ENCODE measurements at places on chromosomes 1 and 21. TPM values are rescaled to one million over a fixed set of nuclear protein-coding genes. Genes with fewer than 3 reads are reported as not detected.

DNA sequence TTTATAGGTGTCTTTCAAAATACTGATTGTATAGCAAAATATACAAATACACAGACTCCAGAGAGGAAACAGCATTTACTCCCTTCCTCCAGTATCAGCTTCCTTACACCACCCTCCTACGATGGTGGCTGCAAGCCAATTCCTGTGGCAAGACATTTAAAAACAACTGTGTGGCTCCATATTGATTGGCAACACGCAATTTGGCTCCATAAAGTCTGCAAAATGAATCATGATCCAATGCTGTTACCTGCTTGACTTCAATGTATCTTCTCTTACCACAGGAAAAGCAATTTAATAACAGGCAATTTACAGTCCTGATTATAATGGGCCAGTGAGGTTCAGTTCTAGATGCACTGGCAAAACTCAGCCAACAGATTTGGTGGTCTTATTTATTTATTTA is 19.7 kb upstream of the ATP6V1G3 start:
- no peaks in the 10 kb centered on the region for H3K36me3 ChIP-seq
- no peak overlapping the region for H3K27ac ChIP-seq
- peaks cover 29% of the 10 kb centered on the region for H3K4me1 ChIP-seq
- no peak overlapping the region for H3K4me3 ChIP-seq
- H3K27me3 ChIP-seq = no peaks in the 10 kb centered on the region
- no peak for DNase-seq

DNA sequence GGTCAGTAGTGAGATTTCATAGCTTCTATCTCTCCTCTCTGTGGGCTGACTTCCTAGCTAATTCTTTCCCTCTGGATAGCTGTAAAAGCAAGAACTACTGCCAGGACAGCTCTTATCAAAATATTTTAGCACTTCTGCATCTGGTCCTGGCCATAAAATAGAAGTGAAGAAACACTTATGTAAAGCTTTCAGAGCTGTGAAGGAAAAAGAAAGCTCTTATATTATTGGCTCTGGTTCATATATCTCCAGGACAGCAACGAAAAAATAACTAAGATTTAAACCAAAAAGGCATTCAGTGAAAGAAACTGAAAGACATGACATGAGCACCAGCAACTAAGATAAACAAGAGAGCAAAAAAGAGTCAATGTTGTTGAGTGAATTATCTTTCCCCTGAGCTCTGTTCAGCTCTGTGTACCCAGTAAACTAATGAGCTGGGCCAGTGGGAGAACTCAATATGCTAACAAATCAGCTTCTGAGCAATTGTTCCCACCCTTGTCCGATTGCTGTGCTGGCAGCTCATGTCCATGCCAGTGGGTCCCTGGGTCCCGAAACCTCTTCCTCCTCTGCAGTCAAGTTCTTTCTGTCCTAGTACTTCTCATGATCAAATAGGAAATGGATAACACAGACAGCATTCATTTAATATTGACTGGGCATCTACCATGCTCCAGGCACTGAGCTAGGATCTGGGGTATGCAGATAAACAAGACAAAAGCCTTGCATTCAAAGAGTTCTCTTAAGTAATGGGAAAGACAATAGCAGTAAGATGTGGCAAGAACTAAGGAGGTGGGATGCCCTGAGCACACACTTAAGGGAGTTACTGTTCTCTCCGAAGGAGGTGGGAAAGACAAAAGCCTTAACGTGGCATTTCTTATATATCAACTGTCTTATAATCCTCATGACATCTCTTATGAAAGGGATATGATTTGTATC is 45.3 kb upstream of the MAN1A2 start:
- DNase-seq = no peak
- no peak overlapping the region for H3K4me3 ChIP-seq
- H3K27me3 ChIP-seq = peaks cover 23% of the 10 kb centered on the region

DNA sequence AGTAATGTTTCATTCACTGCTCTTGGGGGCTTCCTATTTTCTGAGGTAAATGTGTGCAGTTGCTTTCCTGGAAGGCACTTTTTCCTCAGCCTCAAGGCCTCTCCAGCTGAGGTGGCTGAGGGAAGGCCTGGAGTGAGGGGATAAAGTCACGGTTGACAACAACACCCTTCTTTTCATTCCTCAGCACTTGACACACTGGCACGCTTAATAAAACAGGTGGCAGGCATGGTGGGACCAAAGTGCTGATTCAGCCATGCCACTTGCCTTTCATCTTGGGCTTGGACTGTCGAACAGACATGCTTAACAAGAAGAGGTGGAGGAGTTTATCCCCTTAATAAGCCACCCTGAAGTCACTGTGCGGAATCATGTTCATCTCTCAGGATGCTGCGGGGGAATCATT is 23.6 kb upstream of the GRHL3 start:
- peaks cover 15% of the 10 kb centered on the region for H3K4me1 ChIP-seq
- no peaks in the 10 kb centered on the region for H3K36me3 ChIP-seq
- DNase-seq = no peak
- H3K4me3 ChIP-seq = no peak overlapping the region

GRCh38 chr21:36044056-36044455 is 16.3 kb downstream of the SETD4 start:
- peaks cover 33% of the 10 kb centered on the region for H3K36me3 ChIP-seq
- DNase-seq = no peak
- no peaks in the 10 kb centered on the region for H3K4me1 ChIP-seq
- no peak overlapping the region for H3K27ac ChIP-seq

The DAP3 gene
- total RNA-seq = 64.8 TPM

The BACE2 gene
- 78.8 TPM for total RNA-seq

GRCh38 chr1:172894349-172895049 is 156.2 kb downstream of the TNFSF18 start:
- H3K36me3 ChIP-seq = no peaks in the 10 kb centered on the region
- H3K4me3 ChIP-seq = no peak overlapping the region
- H3K4me1 ChIP-seq = peaks cover 30% of the 10 kb centered on the region

GRCh38 chr1:163410073-163410999 is 88.6 kb downstream of the NUF2 start:
- peaks cover 6% of the 10 kb centered on the region for H3K4me1 ChIP-seq
- H3K36me3 ChIP-seq = no peaks in the 10 kb centered on the region
- no peak for DNase-seq
- H3K27me3 ChIP-seq = peaks cover 47% of the 10 kb centered on the region

DNA sequence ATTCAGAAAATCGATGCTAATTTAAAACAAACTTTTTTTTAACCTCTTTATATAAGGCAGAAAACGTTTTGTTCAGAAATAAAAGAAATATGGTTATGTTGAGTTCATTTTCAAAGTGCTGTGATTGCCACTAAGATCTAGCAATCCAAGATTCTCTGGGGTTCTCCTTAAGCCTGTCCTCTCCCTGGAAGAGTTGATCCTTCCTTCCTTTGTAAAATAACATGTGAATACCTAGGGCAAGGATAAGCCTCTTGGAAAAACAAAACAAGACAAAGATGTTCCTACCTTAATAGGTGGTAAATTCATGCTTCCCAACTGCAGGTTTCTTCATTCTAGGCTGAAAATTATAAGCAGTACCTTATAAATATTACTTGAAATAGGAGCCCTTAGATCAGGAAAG is 18.0 kb upstream of the FOXD3 start:
- H3K36me3 ChIP-seq = no peaks in the 10 kb centered on the region
- no peak overlapping the region for H3K27ac ChIP-seq
- peaks cover 2% of the 10 kb centered on the region for H3K4me1 ChIP-seq
- H3K4me3 ChIP-seq = no peak overlapping the region

- H3K4me1 ChIP-seq = peaks cover 8% of the 10 kb centered on the region
- H3K27me3 ChIP-seq = no peaks in the 10 kb centered on the region
- H3K27ac ChIP-seq = no peak overlapping the region
- H3K4me3 ChIP-seq = no peak overlapping the region
- DNase-seq = no peak
Measured at GRCh38 chr1:174976436-174977108, 23.2 kb upstream of the CACYBP start.

GRCh38 chr1:200333329-200333728 is 76.5 kb downstream of the ZNF281 start:
- H3K36me3 ChIP-seq = no peaks in the 10 kb centered on the region
- no peak overlapping the region for H3K4me3 ChIP-seq
- H3K27me3 ChIP-seq = no peaks in the 10 kb centered on the region
- H3K27ac ChIP-seq = no peak overlapping the region

GRCh38 chr1:15075817-15076216 is 77.7 kb upstream of the TMEM51 start:
- H3K4me3 ChIP-seq = no peak overlapping the region
- no peak for DNase-seq
- no peaks in the 10 kb centered on the region for H3K27me3 ChIP-seq
- H3K4me1 ChIP-seq = no peaks in the 10 kb centered on the region
- peak overlapping the region; percentile 32 for H3K27ac ChIP-seq
- H3K36me3 ChIP-seq = no peaks in the 10 kb centered on the region

The RGS2 gene
- 22.8 TPM for total RNA-seq

Measured in chondrocyte (in vitro differentiated cells).